ENCODE measurements at places on chromosomes 2 and 18.

- DNase-seq, result no peak
Observed at GRCh38 chr2:54372361-54372760, 83.8 kb upstream of the SPTBN1 start.

DNA sequence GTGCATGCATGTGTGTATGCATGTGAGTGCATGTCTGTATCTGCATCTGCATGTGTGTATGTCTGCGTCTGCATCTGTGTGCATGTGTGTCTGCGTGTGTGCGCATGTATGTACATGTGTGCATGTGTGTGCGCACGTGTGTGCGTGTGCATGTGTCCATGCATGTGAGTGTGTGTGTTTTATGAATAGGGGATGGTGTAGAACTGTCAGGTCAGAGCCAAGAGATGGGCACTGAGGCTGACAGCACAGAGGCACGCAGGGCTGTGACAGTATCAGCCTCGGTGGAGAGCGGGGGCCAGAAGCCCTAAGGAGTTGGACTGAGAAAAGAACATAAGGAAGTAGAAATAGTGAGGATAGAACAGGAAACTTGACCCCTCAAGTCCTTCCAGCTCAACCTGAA is 494.0 kb upstream of the MYT1L start:
- no peak for DNase-seq

- no peak for DNase-seq
Observed at GRCh38 chr18:62938487-62938886, 223.1 kb downstream of the PHLPP1 start.

GRCh38 chr2:231780909-231781797 is at the start of gene PDE6D:
PDE6D (minus strand) TSS chr2:231781282; CDS start chr2:231781114, 168 bp downstream.
- DNase-seq, result peak; percentile 98

DNA sequence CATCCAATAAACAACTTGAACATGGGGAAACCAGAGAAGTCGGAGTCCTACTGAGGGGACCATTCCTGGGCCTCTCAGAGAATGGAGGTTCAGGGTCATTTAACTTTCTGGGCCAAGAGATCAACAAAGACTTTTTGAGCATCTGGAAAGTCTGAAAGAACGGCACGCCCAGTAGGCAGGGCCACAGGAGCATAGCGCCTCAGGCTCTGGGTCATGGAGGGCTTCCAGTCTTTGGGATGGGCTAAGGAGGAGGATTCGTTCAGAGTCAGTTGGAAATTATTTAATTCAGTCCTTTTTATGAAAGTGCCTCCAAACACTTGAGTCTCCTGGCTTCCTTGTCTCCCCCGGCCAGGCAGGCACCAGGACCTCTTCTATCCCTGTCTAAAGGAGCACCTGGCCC is 101.1 kb upstream of the GLI2 start:
- no peak for DNase-seq

GRCh38 chr2:222305516-222306392 is 7.0 kb upstream of the PAX3 start:
- no peak for DNase-seq

DNA sequence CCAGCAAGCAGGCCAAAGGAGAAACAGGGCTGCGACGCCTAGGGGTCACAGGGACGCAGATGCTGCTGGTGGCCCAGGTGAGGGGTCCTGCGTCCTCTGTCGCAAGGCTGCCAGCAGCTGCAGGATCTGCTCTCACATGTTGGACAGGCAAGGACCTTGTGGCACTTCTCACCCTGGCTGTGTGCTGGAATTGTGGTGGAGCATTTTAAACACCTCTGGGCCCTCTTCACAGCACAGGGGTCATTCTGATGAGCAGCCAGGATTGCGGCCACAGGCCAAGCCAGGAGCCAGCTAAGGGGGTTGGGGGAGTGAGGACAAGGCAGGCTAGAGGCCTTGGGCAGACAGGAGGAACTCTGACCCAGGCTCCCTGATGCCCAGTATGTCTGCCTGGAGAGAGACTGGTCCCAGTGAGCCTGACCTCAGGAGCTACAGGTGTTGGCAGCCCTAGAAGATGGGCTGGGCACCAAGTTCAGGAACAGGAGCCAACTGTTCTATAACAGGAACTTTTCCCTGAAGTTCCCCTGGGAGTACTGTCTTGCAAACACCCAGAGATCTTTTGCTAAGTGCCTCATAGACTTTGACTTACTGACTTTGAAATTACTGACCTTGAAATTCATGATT is 40.2 kb downstream of the EFR3B start:
- DNase-seq, result no peak

DNA sequence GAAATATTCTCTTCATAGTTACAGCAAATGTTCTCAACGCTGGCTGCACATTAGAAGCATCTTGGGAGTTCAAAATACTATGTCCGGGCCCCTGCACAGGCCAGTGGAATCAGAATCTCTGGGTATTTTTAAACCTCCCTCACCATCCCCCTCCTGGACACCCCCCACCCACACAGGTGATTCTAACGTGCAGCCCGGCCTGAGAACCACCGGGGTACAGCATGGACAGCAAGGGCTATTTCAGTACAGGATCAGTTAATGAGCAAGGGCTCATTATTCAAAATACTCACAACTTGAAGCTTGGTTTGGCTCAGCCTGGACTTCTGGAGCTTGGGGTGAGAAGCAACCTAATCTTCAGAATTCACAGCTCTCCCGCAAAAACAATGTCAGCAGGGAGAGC is 31.4 kb downstream of the INO80C start:
- DNase-seq, result no peak

GRCh38 chr2:89841476-89841840 is 1150.0 kb downstream of the RPIA start:
- DNase-seq, result no peak

- no peak for DNase-seq
Observed at GRCh38 chr2:69118609-69119008, 105.6 kb downstream of the ANTXR1 start.

GRCh38 chr2:165874445-165875039 is 79.0 kb downstream of the TTC21B start:
- peak; percentile 58 for DNase-seq

GRCh38 chr2:28764909-28765711 is 13.5 kb downstream of the PPP1CB start:
- no peak for DNase-seq

Data from CD4-positive, alpha-beta T cell treated with Interleukin-15 for 4 hours (primary cell).